Activated CD4-positive, alpha-beta T cell treated with anti-CD3 and anti-CD28 coated beads for 1 hour (primary cell): ENCODE measurements at places on chromosomes 3 and 15.

DNA sequence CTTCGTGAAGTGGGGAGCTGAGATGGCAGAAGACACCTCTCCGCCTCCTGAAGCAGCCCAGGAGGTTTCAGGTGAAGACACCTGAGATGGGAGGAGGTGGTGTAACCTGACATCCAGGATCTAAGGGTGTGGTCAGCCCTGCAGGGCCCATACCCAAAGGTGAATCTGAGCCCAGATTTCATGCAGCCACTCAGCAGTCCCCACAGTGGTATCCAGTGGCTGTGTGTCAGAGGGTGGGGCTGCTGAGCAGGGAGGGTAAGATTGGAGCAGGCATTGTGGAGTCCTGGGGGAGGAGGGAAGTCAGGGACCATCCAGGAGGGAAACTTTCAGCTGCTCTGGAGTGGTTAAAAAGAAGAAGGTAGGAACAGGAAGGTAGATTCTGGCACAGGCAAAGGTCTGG, 46.0 kb upstream of the SMAD6 start:
- no peak for DNase-seq

GRCh38 chr3:148162132-148162531, 535.6 kb upstream of the AGTR1 start:
- DNase-seq = no peak

DNA sequence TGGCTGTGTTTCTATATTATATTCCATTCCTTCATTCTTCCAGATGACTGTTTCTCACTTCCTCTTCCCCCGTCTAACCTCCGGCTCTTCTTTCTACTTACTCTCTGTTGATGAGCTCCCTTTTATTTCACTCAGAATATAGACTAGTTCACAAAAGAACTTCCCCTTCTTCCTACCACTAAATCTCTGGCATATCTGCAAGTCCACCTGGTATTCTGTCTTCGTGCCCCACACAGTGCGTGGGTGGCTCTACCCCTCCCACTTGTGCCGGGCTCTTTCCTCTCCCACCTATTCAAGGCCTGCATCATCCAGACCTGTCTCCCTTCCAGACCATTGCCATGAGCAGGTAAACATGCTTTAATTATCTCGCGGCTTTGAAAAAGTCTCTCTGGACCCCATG, 73.0 kb downstream of the SCN10A start:
- DNase-seq = no peak

- DNase-seq = no peak
These were observed 110.4 kb downstream of the IL12A start for GRCh38 chr3:160098926-160099626.

- DNase-seq = no peak
These were observed 154.4 kb upstream of the HES1 start for GRCh38 chr3:193981504-193981903.

GRCh38 chr3:35737934-35738706, 98.8 kb downstream of the ARPP21 start:
- no peak for DNase-seq

DNA sequence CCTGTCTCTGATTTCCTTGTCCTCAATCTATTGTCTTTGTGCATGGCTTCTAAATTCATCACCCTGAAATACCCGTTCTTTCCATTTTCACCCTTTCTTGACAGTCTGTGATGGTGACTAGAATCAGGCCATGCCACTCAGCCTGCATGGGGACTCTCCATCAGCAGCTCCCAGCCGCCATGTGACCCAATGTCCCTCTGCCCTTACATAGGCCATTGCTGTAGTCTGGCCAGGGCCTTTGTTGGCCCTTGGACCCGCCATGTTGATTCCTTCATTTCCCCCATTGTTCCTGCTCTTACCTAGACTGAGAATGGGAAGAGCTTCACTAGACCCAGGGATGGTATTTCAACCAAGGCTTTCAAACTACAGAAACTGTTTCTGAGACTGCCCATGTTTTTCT, 45.8 kb downstream of the SPSB4 start:
- no peak for DNase-seq

GRCh38 chr3:152054315-152054714, 180.9 kb downstream of the SUCNR1 start:
- DNase-seq = no peak

DNA sequence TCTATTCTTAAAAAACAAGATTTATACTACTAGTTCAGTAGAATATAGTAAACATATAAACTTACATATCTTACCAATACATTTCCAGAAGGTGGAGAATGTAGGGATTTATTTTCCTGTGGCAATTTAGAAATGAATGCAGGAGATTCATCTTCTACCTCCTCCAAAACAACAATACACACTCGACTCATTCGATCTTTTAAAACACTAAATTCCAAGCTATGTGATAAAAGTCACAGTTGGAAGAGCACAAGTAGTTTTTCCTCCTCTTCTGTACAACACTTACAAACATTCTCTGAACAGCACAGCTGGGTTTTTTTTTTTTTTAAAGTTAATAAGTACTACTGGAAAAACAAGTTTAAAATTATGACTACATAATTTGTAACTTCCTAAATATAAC, 1.4 kb downstream of the ANKRD28 start:
- no peak for DNase-seq

DNA sequence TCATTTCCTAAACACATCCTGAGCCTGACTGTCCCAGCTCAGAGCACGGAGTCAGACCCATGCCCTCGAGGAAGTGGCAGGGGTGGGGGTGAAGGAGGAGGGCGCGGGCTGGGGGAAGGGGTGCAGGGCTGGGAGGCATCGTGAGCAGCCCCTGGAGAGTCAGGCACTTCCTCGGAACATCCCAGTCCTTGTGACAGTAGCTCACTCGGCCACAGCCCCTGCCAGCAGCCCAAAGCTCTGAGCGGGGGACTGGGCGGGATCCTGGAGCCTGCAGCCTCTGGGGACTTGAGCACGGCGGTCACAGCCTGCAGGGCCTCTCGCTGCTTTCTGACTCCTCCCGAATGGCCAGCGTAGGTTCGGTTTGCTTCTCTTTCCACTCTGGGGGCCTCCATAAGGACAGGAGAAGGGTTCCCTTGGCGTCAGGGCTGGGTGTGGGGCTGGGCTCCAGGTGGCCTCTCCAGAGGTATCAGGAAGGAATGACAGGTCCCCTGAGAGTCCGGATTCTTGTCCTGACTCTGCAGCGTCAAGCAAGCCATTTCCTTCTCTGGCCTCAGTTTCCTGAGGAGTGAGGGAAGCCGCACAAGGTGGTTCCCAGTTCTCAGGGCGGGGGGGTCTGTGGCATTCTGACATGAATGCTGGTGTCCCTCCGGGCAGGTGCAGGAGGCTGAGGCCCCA, 20.9 kb downstream of the PSTPIP1 start:
- no peak for DNase-seq

DNA sequence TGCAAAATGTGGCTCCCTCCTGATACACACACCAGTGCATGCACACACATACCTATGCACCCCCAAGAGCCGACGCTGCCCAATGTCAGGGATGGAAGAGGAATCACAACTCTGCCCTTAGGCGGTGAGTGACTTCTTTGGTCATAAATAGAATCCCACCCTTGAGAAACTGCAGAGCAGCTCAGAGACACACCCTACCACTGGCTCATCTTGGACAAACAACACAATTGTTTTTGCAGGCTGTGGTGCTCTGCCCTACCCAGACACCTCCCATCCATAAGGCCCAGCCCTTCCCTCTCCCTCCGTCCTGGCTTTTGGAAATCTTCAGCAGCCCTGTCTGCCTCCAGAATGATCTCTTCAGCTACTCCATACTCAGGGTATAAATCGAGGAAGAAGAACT, 73.8 kb upstream of the HRH1 start:
- no peak for DNase-seq

DNA sequence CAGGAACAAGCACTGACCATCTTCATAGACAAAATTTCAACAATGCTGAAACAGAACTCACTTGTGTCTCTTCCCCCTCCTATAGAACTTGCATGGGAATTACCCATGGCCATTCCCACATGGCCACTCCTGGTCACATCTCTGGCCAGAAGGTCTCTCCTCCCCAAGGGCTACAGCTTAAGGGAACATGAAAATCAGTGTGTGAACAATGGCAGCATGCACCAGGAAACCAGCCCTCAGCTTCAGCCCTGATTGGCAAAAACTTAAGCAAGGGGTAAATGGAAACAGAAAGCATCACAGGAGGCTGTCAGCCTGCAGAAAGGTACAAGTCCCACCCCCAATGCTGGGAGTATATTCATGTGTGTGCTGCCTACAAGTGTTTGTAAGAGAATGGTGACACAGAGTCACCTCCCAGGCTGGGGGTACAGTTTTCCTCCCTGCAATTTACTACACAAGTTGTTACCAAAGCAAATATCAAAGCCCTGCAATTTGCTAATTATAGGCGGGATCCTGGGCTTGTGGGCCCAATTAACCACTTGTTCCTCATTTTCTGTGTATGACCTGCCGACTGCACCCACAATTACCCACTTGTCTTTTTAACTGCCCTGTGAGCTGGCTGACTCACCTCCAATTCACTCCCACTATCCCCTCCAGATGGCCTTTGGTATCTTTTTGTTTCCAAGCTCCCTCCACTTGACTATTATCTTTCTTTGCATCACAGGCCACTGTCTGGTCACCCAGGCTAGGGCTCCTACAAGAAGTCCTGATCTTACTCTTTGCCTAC, 84.4 kb upstream of the HES1 start:
- DNase-seq = no peak

DNA sequence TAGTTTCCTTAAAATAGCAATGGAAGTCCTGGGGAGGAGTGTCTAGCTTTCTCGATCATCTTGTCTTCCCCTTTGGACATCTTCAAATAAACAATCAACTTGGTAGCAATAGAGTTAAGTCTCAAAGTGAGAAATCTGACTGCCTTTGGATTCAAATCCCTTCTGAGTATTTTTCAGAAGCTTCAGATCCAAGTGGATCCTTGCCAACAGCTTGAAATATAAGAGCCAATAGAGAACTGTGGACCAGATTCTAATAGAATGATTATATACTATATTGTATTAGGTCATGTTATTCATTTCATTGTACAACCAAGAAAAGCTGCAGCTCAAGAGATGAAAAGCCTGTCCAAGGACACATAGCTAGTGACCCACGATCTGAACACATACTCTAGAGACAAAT, 60.2 kb downstream of the SYNPR start:
- no peak for DNase-seq
